ENCODE measurements at places on chromosomes 11 and 22.

GRCh38 chr11:67691149-67691548, 16.7 kb upstream of the ALDH3B2 start:
- DNase-seq = no peak

GRCh38 chr11:78841456-78842060, 266.9 kb upstream of the NARS2 start:
- DNase-seq = no peak

DNA sequence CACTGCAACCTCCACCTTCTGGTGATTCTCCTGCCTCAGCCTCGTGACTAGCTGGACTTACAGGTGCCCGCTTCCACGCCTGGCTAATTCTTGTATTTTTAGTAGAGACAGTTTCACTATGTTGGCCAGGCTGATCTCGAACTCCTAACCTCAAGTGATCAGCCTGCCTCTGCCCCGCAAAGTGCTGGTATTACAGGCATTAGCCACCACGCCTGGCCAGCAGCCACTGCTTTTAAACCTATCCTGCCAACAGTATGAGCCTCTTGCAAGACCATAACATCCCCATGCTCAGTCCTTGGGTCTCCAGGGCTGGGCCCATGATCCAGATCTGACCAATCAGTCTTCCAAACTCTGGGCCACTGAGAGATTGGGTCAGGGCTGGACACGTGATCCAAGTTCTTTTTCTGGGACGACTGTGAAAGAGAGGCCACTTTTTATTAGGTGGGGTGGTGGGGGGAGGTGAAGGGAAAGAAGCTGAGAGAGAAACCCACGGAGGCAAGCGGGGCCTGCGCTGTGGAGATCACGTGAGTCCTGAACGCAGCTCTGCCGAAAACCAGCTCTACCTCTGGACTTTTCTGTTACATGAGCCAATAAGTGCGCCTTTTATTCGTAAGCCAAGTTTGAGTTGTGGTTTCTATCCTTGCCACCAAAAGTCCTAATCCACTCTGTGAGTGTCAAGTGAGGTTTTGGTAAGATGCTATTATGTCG, 17.9 kb downstream of the ASPHD2 start:
- DNase-seq = no peak

DNA sequence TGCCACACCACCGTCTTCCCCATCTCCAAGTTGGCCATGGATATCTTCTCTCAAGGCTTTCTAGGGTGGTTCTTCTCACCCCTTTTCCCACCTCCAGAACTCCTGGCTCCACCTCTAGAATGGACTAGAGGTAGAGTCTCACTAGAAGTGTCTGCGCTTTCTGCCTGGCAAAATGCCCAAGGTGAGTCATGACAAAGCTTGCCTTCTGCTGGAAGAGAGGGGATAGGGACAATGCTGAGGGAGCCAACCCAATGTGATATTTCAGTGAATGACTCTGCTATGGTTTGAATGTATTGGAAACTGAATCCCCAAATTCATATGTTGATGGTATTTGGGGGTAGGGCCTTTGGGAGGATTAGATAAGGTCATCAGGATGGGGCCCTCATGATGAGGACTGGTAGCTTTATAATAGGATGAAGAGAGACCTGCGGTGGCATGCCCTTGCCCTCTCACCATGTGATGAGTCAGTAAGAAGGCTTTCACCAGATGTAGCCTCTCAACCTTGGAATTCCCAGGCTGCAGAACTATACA, 4.1 kb upstream of the CD82 start:
- DNase-seq = no peak

- DNase-seq = no peak
Observed at GRCh38 chr11:4054643-4055042, 40.0 kb upstream of the RRM1 start.

DNA sequence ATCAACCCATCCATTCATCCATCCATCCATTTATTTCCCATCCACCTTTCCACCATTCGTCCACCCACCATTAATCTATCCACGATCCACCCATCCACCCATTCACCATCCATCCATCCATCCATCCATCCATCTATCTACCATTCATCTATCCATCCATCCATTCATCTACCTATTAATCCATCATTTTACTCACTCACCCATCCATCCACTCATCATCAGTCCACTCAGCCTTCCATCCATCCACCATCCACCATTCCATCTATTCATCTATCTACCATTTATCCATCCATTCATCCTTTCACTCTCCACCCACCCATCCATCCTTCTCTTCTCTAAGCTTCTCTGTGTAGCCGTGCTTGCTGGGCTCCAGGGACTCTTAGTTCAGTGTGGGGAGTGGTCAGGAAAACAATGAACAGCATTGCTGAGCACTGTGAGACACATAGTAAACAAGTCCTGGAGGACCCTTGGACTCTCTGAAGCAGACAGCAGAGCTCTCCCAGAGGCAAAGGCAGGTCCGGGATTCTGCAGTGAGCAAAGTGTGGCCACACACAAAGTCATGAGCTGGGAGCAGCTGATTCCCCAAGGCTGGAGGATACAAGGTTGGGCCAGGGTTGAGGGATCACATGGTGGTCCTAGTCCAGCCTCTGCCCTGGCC, 642.2 kb downstream of the BRD1 start:
- DNase-seq = no peak

DNA sequence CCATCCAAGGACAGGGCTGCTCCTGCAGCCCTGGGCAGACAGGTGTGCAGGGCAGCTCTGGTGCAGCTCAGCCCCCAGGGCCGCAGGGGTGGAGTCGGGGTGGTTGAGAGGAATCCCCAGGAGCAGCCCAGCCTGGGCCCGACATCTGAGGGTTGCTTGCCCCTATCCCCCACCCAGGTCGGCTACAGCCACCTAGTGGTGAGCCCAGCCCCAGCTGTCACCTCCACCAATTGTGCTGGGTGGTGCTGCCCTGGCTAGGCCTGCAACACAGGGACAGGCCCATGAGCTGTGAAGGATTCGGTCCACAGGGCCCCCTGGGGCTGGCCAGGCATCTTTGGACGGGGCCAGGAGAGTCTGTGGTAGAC, 29.6 kb downstream of the RTN4R start:
- peak; percentile 66 for DNase-seq

DNA sequence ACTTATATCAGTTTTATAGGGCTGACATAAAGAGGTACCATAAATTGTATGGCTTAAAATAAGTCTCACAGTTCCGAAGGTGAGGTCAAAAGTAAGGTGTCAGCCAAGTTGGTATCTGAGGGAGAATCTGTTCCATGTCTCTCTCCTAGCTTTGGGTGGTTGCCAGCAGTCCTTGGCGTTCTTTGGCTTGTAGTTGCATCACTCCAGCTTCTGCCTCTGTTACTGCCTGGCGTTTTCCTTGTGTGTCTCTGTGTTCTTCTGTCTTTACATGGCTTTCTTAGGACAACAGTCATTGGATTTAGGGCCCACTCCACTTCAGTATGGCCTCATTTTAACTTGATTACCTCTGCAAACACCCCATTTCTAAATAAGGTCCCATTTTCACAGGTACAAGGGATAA, 16.7 kb downstream of the MMP7 start:
- DNase-seq = no peak

DNA sequence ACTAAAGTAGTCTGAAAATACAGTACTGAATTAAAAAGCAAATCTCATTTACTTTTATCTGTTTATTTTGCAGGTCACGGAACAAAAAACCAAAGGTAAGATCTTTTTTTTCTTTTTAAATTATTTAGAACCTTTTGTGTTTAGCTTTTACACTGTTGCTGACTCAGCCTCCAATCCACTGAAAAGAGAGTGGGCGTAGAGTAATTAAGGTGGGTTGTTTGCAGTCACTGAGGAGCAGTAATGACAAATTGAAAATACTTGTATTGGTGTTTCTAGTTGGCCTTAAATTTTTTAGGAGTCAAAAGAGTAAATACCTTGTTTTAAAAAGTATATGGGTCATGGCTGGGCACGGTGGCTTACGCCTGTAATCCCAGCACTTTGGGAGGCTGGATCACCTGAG, 73.4 kb downstream of the TNRC6B start:
- DNase-seq = no peak

DNA sequence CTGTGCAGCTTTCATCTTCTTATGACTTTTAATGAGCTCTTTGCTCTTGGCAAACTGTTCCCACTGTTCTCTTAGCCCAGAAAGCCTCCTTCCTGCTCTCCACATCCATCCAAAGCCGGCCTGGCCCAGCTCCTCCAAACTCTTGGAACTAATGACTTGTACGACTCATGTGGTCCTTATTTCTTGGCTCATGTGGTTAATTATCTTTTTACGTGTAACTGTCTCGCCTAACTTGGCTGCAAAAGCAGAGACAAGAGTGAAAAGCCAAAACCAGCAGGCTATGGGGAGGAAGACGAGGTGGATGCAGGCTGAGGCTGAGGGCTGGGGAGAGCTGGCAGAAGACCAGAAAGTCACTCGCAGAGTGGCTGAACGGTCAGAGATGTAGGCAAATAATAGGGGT, 5.5 kb downstream of the CSNK2A3 start:
- DNase-seq = no peak

DNA sequence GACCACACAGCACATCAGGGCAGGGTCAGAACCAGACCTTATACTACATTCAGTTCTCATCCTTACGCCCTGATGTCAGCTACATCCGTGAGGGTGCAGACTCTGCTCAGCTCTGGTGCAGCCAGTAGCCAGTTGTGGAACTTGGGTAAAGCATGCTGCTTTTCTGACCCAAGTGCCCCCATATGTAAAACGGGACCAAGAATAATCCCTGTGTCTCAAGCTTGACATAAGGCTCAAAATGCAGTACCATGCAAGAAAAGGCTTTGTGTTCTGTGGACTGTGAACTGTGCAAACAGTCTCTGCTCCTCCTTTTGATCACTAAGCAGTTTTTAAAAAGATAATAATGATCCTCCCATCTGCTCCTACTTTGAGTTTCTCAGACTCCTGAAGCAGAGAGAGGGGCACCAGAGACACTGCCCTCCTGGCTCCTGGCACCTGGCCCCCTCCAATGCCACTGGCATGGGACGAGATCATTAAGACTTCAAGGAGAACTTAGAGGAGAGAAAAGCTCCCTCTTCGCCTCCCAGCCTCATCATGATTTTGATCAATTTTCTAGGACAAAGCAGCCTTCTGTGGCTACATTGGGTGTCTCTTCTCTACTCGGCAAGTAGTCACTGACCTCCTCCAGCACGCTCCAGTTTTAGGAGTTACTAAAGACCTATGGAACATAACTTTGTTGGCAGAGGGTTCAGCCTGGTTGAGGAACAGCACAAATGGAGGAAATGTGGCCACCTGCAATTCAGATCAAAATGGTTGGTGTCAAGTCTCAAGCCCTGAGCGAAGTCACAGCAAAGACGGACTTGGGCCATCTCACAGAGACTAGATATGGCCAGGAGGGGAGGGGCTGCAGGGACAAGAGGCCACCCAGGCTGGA, 23.9 kb downstream of the IL10RA start:
- no peak for DNase-seq

GRCh38 chr11:68263444-68264035, 8.2 kb downstream of the C11orf24 start:
- no peak for DNase-seq

GRCh38 chr22:46764779-46765485, 2.5 kb downstream of the TBC1D22A start:
- no peak for DNase-seq

DNA sequence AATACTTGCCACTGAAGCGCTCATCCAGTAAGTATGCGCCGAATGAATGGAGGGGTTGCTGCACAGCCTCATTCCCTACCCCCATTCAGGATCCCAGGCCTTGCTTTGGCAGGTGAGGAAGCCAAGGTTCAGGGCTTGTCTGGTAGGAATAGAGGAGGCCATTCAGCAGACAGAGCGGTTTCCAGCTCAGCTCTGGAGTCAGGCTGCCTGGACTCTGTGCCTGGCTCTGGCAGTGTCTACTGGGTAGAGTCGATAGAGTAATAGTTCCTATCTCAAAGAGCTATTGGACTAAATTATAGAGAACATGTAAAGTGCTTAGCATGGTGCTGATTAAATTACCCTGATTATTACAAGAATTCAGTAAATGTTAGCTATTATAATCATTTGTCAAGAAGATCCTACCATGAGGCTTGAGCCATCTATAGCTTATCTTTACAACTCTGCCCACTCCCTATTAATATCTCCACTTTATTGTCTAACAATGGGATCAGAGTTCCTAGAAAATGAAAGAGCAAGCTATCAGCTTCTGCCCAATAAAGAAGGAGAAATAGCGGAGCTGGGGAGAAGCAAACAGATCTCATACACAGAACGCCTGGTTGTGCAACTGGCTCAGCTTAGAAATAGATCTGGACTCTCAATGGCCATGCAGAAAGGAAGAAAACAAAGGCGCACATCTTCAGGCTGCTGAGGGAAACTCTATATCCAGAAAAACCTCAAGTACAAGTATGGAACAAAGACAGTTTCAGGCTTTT, 6.6 kb upstream of the SNX32 start:
- DNase-seq = no peak

DNA sequence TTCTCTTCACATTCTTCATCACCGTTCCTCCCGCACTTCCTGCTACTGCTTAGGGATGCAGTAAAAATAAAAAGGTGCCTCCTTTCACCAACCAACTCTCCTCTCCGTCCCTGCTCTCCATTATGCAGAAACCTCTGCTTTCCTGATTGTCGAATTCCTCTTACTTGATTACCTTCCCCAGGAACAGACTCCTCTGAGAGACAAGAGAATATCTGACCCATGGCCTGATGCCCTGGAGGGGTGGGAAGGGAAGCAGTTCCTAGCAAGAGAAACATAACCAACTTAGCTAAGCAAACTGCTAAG, 80.9 kb downstream of the TRIM29 start:
- DNase-seq = no peak

GRCh38 chr22:42286205-42286604, 15.8 kb upstream of the TCF20 start:
- DNase-seq = no peak

DNA sequence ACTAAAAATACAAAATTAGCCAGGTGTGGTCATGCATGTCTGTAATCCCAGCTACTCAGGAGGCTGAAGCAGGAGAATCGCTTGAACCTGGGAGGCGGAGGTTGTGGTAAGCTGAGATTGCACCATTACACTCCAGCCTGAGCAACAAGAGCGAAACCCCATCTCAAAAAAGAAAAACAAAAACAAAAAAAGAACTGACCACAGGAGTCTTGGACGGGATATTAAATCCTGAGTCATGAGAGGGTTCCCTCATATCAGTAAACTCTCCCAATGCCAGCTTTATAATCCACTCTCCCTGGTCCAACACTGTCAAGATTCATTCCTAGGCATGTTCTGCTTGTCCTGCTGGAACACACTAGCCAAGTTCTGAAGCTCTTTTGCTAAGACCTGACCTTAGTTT, 61.5 kb upstream of the EP300 start:
- DNase-seq = no peak

DNA sequence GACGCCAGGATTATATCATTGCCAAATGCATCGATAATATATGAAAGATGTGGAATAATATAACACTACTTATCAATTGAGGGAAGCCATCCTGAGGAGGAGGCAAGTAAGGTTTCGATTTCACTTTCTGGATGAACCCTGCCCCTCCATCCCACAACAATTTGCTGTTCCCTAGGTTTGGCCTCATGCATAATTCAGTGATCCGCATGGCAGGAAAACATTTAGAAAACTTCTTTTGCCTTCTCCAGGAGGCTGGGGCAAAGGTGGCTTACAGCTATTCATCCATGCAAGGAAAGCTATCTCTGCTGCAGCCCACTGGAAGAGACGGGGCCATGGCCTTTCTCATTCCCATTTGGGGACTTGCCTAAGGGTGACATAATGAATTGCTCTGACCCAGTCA, 489.4 kb upstream of the CADM1 start:
- DNase-seq = no peak

All from endothelial cell (in vitro differentiated cells).